ENCODE measurements at places on chromosomes 11 and 22.

DNA sequence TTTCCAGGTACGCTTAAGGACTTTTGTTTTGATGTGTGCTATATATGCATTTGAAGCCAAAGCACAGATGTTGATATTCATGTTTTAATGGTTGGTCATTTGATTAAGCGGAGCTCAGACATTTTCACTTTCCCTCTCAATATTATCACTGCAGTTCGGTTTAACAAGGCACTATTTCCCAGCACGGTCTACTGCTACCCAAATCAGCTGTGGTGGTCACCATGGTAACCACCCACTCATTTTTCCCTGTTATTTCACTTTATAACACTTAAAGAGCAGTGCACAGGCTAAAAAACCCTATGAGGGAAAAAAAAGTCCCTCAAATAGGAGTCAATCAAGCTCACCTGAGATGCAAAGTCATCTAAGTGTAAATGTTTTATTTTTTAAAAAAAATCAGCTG is 439.6 kb upstream of the CCDC90B start:
- no peak for DNase-seq

DNA sequence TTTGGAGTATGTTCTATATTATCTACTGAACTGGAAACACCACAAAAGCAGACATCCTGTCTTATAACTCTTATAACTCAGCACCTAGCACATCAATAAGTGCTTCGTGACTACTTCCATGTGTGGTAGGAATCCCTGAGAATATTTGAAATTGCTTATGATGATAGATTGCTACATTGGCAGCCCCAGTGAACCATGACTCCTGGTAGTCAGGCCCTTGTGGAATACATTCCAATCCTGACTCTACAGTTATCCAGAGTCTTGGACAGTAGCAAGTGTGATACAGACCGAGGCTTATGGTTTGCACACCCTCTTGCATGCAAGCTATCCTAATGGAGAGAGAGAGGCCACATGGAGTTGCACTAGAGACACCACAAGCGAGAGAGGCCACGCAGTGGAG is 59.5 kb upstream of the PHF21A start:
- DNase-seq: no peak

DNA sequence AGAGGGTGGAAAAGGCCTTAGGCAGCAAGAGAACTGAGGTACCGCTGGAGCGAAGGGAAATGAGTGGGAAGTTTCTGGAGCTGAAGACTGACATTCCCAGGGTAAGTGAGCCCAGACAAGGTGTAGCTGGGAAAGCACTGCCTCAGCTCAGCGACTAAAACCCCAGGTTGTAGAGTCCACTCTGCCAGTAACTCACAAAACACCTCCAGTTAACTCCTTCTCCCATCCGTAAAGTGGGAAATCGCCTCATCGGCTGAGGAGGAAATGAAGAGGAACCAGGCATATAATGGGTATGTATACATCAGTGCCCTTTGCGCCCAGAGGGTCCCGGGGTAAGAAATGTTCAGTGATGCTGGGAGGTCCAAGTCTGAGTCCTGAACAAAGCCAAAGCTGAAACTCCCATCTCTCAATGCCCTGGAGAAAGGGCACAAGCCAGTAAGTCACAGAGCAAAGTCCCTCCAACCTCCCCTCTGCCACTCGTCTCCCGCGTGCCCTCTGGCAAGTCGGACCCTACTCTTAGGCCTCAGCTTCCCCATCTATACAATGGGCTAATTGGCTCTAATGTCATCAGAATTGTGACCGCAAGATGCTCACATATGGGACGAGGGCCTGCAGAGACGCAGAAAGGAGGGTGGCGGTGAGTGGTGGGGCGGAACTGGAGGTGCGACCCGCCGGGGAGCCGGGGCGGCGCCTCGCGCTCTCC is 588 bp downstream of the VPS37C start:
- no peak for DNase-seq

- DNase-seq: no peak
These were observed 104.5 kb downstream of the CHST1 start for GRCh38 chr11:45560913-45561281.

DNA sequence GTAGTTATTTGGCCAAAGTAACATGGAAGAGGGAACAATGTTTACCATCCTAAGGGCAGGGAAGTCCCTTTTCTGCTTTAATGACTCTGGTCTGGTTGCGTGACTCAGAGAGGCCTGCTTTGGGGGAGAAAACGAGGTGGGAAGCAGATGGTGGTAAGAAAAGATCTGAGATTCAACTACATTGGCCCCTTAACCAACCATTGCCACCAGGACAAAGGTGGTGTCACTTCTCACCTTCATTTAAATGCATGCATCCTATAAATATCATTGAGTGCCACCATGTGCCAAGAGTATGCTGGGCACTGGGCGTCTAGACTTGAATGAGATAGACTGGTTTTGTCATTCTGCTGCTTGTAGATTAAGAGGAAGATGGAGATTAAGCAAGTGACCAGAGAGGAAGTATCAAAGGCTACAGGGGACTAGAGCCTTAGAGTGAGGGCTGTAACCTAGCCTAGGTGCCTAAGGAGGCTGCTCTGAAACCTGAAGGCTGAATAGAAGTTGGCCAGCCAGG is 3.6 kb upstream of the SORL1 start:
- DNase-seq: no peak

DNA sequence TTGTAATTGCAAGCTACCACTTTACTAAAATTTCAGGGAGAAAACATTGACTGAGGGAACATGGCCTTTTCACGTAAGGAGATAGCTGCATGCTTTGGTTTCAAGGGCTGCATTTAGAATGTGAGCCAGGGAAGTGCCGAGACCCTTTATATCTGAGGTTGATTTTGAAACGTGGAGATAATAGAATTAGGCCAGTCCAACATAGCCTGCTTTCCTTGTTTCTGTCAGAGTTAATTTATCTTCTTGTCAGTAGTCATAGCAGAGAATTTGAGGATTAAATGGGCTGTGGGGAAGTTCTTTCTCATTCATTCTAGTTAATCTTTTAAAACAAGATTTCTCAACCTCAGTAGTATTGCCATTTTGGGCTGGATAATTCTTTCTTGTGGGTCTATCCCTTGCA is 12.2 kb downstream of the ALKBH3 start:
- DNase-seq: no peak

GRCh38 chr11:93542811-93543229 is 371 bp downstream of the SMCO4 start:
- peak; percentile 45 for DNase-seq

- no peak for DNase-seq
These were observed 64.2 kb downstream of the DNAJC24 start for GRCh38 chr11:31433851-31434250.

- no peak for DNase-seq
These were observed 9.6 kb upstream of the TP53I11 start for GRCh38 chr11:44960200-44960845.

DNA sequence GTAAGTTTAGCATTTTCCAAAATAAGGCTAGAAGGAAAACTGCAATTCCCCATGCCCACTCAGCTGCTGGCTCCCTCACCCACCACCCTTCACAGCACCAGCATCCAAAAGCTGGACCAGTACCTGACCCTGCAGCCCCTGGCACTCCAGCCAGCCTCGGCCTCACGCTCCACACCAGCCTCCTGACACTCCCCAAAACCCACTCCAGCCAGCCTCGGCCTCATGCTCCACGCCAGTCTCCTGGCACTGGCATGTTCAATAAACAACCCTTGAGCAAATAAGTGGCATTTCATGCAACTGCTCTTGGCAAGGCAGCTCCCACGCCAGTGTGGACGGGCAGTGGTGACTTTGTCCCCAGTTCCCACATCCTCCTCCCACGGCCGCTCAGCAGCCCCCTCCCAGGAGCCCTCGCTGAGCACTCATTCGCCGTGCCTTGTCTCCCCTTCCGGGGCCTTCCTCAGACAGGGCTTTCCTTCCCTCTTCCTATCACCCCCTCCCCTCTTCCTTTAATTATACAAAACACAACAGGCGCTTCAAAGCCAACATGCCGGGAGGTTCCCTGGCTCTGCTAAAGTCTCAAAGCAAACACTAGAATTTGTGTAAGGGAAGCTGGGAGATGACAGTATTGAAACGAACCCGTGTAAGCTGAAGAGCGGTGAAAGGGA is 6.8 kb downstream of the TOLLIP start:
- DNase-seq: no peak

GRCh38 chr11:57637626-57638004 is 12.1 kb downstream of the YPEL4 start:
- DNase-seq: no peak

DNA sequence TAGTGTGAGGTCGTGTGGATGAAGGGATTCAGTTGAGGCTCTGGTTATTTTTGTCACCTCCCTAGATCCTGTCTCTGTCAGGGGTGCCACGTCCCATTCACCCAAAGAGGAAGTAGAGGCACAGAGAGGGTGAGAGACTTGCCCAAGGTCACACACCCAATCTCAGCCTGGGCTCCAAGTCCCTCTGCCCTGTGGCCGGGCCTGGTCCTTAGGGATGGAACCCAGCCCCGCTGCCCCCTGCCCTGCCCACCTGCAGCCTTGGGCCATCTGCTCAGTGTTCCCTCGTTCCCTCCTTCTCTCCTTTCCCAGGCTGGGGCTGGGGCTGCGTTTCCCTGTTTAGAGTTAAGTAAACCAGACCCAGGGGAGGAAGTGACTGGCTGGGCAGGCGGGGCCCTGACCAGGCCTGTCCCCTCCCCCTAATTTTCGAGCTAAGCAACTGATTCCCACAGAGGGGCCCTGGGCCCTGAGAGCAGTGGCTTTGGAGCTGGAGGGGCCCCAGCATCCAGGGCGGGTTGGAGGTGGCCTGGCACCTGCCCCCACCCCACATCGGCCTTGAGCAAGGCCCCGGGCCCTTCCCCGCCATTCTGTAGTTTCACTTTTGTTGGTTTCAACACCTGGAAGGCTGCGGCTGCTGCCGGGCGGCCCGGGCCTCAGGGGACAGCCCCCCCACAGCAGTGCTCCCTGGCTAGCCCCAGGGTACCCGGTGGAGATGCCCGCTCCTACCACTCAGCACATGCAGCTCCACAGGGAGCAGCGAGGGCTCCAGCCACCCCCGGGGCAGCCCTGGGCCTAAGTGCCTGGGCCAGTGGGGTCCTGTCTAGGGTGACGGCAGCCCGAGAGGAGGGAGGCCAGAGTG is 1.5 kb downstream of the TCIRG1 start:
- DNase-seq: peak; percentile 75

Data from uterus (tissue), 4 donors.